ENCODE measurements at places on chromosomes 6 and 20.

DNA sequence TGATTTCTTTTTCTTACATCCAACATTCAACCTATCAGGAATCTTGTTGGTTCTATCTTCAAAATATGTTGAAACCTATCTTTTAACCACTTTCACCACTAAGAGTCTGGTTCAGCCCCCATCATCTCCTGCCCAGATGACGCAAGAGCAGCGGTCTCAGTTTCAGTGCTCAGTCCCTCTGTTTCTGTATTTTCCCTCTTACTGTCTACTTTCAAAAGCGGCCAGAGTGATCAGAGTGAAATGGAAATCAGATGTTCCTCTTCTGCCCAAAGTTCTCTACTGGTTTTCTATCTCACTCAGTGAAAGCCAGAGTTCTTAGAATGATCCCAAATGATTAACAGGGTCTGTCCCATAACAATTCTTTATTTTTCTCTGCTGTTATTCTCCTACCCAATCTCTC, 147.9 kb upstream of the PDE7B start:
- no peak for DNase-seq

DNA sequence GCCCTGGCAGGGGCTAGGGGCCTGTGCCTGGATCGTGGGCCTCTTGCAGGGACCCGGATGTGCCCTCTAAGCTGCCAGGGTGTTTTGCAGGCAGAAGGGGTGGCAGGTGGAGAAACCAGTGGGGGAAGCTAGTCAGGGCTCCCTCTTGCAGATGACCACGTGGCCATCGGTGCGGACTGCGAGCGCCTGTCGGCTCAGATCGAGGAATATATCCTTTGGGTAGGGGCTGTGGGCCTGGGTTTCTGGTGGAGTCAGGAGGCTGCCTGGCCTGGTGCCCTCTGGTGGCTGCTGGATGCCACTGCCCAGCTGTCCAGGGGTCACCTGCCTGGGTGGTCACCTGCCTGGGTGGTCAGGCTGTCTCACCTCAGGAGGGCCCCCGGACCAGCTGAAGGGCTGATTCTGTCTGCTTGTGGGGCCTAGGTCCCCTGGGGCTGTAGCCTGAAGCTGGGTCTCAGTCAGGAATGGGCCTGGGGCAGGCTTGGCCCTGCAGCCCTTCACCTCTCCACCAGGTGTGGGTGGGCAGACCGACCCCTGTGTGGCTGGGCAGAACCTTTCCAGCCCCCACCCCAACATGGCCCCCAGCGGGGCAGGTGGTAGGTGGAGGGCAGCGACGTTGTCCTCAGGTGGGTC, 6.7 kb downstream of the TCEA2 start:
- no peak for DNase-seq

DNA sequence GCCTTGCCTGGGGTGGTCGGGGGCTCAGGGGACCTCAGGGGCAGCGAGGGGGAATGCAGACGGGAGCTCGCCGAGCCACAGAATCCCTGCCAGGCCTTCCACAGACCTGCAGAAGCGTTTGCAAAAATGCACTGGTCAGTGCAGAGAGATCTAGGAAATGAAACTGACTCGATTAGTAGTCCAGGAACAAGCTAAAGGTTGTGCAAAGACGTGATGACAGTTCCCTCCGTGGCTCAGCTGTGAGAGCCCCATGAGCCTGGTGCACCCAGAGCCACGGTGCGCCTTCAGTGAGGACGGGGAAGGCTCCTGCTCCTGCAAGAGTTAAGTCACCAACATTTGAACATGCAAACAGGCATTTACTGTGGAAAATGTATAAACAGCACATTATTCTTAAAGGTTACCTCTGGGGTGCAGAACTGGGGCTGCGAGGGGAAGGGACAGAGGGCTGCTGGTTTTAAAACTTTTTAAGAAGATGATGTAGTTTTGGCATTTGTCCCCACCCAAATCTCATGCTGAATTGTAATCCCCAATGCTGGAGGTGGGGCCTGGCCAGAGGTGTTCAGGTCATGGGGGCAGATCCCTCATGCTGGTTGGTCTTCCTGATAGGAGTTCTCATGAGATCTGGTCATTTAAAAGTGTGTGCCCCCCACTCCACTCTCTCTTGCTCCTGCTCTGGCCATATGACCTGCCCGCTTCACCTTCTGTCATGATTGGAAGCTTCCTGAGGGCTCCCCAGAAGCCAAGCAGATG, 147.3 kb downstream of the DLL1 start:
- DNase-seq = no peak

- no peak for DNase-seq
Observed at GRCh38 chr20:3227506-3227905, 11.5 kb downstream of the SLC4A11 start.

DNA sequence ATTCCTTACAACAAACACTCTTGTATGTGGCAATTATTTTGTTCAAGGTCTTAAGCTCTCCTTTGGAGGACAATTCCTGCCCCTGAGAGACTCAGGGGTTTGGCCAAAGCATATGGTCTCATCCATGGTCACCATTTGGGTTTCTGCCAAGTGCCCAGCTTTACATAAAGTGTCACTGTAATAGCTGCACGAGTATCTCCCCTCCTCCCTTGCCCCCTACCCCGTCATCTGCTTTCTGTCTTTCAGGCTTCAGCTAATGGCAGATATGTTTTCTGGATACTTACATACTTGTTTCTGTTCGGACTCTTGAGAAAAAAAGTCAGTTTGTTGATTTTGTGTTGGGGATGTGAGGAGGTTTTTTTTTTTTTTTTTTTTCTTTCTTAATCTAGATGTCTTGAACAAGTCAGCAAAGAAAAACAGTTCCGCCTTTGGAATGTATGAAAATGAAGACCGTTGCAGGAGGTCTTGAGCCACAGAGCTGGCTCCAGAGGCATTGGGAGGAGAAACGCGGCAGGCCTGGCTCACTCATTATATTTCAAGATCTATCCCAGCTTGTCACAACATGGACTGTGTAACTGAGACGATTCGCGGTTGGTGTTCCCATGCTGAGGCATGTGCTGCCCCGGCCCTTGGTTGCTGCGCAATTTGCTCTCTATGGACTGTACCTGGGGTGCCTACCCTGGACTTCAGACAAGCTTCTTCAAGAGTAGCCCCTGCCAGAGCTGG, 32.6 kb upstream of the STX16 start:
- peak; percentile 37 for DNase-seq

- DNase-seq = no peak
Observed at GRCh38 chr20:50013976-50014375, 31.2 kb downstream of the SNAI1 start.

DNA sequence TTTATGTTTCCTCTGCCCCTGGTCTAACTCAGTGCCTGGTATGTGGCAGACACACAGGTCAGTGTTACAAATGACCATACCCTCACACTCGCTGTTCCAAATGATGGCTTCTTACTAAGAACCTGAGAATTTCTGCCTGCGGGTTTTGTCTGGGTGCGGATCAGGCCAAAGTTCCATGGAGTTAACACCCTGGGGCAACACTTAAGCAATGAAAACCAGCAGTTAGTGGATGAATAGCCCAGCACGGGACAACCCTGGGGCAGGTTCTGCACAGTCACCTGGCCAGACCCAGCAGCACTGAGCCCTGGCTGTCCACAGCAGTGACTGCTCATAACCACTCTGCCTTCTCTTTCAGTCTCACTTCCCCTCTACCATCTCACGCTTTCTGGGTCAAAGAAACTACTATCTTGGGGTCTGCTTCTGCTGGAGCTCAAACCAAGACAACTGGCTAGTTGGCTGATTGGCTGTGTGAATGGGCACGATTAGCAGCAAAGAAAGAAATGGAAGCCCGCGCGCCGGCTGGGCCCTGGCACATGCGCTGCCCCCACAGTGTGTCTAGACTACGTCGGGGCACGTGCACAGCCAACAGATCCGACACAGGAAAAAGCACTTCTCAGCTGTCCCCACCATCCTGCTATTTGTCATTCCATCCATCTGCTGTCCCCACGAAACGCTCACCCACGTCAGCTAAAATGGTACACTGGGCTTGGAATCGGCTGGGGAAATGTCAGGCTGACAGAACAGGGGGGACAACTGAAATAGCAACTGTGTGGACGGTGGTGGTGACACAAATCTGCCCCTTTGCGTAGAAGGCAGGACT, 36.6 kb downstream of the MGME1 start:
- DNase-seq = no peak

- DNase-seq = peak; percentile 66
Observed at GRCh38 chr6:160431226-160431625, 83.0 kb downstream of the SLC22A3 start.

- DNase-seq = no peak
Observed at GRCh38 chr6:52388790-52389189, 26.8 kb downstream of the PAQR8 start.

Data from AG09319 (cell line).